ENCODE measurements at places on chromosomes 11 and 22.

- no peaks in the 10 kb centered on the region for H3K36me3 ChIP-seq
- peaks cover 26% of the 10 kb centered on the region for H3K4me1 ChIP-seq
- no peak overlapping the region for H3K27ac ChIP-seq
- H3K4me3 ChIP-seq: no peak overlapping the region
- DNase-seq: no peak
Observed at GRCh38 chr11:9219572-9219971, 45.6 kb downstream of the DENND5A start.

DNA sequence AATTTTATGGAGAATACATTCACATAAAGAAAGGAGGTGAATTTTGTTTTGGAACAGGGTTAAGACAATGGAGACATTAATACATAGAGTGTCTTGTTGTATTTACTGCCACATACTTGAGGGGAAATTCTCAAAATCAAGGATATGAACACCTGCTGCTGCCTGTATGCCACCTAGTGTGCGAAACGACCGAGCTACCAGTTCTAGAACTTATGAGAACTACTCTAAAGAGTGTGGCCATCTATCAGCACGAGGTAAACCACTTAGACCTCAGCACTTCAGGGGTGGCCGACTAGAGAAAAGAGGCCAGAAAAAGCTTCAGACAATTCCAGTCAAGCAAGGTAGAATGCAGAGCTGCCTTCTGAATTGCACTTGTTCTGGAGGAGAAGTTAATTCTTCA, 1.5 kb upstream of the AGBL2 start:
- H3K4me1 ChIP-seq: peaks cover 4% of the 10 kb centered on the region
- no peaks in the 10 kb centered on the region for H3K27me3 ChIP-seq
- peak overlapping the region; percentile 12 for H3K4me3 ChIP-seq

DNA sequence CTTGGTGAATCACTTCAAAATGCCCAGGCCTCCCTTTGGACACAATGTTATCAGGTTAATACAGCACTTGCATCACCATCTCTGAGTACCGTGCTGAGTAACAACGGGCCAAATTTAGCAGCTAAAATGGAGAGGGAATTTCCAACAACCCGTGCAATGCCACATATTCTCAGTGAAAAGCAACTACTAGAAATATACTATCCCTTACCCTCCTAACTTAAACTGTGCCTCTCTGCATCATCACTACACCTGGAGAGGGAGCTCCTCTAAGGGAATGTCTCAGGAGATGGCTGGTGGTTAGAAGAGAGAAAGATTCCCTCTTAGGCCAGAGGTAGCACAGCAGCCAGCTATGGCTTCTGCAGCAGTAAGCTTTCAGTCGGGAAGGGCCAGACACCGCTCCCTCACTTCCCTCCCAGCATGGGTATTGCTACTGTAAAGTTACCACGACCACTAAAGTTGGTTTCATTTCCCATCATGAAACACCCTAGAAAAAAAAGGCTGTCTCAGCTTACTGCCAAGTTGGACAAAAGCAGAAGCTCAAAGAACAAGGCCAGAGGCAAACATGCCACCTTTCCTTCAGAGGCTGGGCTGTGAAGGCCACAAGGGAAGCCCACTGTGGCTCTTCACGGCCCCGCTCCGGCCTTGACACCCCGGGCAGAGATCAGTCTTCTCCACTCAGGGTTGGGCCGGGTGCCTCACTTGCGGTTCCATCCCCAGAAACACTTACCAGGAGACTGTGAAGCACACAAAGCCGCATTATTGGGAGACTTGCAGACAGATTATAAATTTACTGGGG, 3.9 kb downstream of the MAML2 start:
- no peaks in the 10 kb centered on the region for H3K27me3 ChIP-seq
- peaks cover 79% of the 10 kb centered on the region for H3K4me1 ChIP-seq
- no peaks in the 10 kb centered on the region for H3K36me3 ChIP-seq
- H3K27ac ChIP-seq: peak overlapping the region; percentile 93
- peak overlapping the region; percentile 92 for H3K4me3 ChIP-seq
- DNase-seq: peak; percentile 79

DNA sequence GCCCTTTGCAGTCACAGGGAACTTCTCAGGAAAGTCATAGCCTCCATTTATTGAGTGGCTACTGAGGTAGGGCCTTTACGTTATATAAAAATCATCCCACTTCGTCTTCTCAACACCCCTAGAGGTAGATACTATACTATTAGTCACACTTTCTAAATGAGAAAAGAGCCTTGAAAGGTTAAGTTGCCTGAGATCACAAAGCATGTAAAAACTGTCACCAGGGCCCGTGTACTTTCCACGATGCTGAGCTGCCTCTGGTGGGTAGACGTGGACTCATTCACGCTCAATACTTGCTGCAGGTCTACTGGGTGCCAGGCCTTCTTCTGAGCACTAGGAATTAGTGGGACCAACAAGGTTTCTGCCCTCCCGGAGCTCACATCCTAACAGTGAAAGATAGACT, 16.3 kb downstream of the CHRDL2 start:
- no peak overlapping the region for H3K27ac ChIP-seq
- H3K4me3 ChIP-seq: no peak overlapping the region
- H3K27me3 ChIP-seq: peaks cover 7% of the 10 kb centered on the region
- H3K36me3 ChIP-seq: no peaks in the 10 kb centered on the region

- no peaks in the 10 kb centered on the region for H3K27me3 ChIP-seq
- peak; percentile 36 for DNase-seq
- no peaks in the 10 kb centered on the region for H3K36me3 ChIP-seq
- peak overlapping the region; percentile 98 for H3K27ac ChIP-seq
- peak overlapping the region; percentile 96 for H3K4me3 ChIP-seq
Observed at GRCh38 chr11:14357881-14358728, 878 bp downstream of the RRAS2 start.

- peaks cover 84% of the 10 kb centered on the region for H3K27me3 ChIP-seq
- no peak overlapping the region for H3K4me3 ChIP-seq
- no peak overlapping the region for H3K27ac ChIP-seq
Observed at GRCh38 chr11:32433914-32434355, 1.4 kb downstream of the WT1 start.

- no peaks in the 10 kb centered on the region for H3K27me3 ChIP-seq
- peaks cover 22% of the 10 kb centered on the region for H3K36me3 ChIP-seq
- DNase-seq: no peak
- H3K4me1 ChIP-seq: peaks cover 10% of the 10 kb centered on the region
- H3K4me3 ChIP-seq: no peak overlapping the region
- H3K27ac ChIP-seq: no peak overlapping the region
Observed at GRCh38 chr22:30574997-30575671, 669 bp upstream of the GAL3ST1 start.
